Cerebellar cortex (tissue), 1 donor: ENCODE measurements at places on chromosomes 4 and X.

GRCh38 chrX:16653424-16653823, 3.5 kb downstream of the S100G start:
- DNase-seq: no peak

DNA sequence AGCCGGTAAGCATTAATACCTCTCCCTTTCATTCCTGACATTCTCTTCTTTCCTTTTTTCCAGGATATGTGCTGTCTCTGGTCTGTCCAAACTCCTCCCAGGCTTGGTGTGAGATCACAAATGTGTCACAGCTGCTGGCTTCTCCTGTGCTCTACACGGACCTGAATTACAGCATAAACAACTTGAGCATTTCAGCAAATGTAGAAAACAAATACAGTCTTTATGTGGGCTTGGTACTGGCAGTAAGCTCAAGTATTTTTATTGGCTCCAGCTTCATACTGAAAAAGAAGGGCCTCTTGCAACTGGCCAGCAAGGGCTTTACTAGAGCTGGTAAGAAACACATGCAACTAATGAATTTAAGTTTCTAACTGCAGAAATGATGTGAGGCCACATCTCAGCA, 8.4 kb downstream of the NIPAL1 start:
- DNase-seq: no peak

DNA sequence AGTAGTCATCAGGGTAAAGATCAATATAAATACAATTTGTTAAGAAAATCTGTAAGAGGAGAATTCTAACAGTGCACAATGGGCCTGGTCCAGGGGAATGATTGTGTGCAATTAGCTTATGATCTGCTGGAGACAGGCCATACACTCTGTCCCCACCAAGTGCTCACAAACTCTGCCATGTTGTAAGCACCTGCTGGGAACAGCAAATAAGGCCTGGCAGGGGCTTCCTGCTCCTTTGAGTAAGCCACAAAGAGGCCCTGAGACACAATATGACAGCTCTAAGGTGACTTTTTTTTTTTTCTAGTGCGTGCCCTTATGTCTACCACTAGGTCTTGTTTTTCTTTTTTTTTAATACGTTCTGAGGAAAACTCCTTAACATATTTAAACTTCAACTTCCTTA, 866.3 kb upstream of the PCDH7 start:
- no peak for DNase-seq

- DNase-seq: no peak
These were observed 12.7 kb upstream of the SMIM43 start for GRCh38 chr4:121777625-121778024.

DNA sequence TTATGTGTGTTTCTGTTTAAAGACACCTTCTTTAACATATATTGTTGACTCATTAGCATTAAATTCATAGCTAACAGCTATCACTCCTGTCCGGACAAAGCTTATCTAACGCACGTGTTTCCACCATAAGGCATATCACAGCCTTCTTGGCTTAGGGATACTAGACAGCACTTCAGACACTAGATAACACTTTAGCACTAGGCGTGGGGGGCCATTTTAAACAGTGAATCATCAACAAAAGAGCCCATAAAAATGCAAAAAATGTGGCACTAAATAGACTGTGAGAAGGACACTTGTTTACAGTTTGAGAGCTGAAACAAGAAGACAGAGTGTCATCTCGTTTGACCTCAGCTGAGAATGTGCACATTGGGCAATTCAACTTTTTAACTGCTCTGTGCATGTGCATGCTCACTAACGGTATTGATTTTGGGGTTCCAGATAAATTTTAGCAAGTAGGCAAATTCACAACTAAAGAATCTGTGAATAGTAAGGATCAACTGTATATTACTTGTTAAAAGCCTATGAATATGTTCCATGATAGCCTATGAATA, 58.9 kb upstream of the RAI2 start:
- DNase-seq: no peak

DNA sequence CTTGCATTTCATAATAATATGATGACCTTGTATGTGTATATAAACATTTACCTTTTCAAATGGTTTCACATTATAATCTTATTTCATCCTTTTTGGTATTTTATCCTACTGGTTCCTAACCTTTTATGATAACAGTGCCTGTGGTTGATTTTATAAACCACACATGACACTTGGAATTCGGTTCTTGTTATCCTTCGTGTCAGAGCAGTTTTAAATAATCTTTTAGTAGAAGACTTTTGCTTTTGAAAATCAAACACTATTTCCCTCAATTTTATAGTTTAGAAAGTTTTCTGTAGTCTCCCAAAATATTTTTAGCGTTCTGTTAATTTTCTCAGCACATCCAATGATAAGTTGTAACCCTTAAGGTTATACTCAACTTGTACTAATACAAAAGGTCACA, 676.8 kb downstream of the RAPGEF2 start:
- no peak for DNase-seq

GRCh38 chr4:113469023-113469390, 292.5 kb downstream of the CAMK2D start:
- no peak for DNase-seq

- DNase-seq: no peak
These were observed 123.2 kb upstream of the FAM9C start for GRCh38 chrX:13167481-13168231.

DNA sequence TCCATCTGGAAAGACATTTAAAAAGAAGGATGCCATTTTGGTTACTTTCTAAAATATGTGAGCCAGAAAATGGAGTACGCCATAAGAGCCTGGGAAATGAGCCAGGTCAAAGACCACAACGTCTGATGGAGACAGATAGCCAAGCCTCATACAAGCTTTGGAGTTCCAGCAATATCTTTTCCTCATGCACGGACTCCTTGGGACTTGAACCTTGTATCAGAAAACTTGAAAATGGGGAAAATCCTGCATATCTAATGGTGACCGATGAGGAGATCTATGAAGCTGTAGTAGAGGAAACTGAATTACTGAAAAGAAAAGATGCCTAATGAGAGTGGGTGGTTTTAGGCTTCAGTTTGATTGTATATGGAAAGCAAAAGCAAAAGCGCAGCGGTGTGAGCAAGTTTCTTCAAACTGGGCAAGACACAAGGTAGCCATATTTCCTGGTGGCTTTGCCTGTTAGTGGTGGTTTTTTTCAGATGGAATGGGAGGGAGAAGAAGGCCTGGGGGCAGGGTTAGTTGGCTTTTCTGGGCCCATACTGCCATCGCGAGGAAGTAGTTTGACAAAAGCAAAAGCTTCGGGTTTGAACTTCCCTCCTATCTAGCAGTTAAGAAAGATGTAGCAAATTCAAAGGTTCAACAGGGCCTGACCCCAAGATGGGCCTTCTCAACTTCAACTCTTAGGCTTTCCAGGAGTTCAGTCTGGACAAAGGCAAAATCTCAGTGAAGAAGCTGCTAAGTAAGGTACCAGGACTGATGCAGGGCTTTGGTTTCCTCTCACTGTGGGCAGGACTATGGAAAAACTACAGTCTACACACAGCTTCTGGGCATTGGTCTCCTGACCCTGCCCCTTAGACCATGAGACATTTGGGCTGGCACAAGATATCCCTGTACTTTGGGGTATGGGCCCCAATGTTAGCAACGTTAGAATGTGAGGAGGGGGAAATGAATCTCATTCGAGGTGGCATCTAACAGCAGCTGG, 210.0 kb upstream of the STK26 start:
- DNase-seq: peak; percentile 3

- DNase-seq: no peak
These were observed 211.0 kb downstream of the KCTD8 start for GRCh38 chr4:44237643-44238042.

GRCh38 chr4:54586320-54586955, 71.3 kb upstream of the KIT start:
- DNase-seq: no peak

DNA sequence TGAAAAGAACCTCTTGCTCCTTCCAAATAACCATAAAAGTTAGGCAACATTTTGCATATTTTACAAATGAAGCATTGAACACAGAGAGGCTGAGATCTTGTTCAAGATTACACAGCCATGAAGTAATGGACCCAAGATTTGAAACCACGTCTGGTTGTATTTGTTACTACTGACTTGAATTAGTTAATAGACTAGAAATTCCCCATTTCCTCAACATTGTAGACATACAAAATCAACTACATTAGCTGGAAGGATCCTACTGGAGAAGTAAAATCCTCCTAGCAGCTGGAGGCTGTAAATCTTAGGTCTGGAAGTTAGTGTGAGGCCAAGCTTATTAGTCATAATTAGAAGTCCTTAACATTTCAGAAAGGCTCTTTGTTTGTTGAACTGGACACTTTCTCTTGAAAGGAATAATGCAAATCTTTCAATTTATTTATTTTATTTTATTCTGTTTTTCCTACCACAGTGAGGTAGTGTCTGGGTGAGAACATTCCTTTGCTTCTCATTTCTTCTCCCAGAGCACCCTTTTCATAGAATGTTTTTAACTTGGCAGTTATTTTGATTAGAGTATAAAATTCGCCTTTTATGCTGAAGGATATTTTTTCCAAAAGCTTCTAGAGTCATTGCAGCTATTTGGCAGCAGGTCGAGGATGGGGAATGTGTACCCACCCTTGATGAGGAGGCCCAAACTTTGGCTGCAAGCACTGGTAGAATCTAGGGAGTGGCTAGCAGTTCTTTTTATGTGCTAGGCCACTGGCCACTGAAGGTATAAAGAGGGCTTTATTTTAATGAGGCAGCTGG, 62.0 kb upstream of the CLNK start:
- peak; percentile 8 for DNase-seq

GRCh38 chr4:41514766-41515481, 23.0 kb upstream of the LIMCH1 start:
- DNase-seq: no peak

- no peak for DNase-seq
These were observed 198.9 kb upstream of the ARSJ start for GRCh38 chr4:114178392-114178791.

DNA sequence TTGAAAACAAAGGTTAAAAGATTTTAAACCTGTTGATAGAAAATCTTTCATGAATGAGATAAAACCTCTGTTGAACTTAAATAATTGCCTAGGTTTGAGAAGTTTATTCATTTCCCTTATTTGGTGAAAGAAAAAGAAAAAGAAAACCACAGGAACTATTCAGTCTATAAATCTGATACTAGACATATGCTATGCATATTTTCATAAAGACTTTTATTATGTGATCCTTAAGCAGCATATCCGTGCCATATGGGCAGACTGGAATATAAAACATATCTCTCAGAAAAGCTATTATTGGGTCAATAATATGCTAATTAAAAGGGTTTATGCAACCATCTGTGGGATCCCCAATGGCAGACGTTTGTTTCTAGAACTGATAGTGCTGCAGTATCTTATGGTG, 178.7 kb downstream of the RASL11B start:
- DNase-seq: no peak

- DNase-seq: peak; percentile 87
These were observed 3.1 kb upstream of the GRPEL1 start for GRCh38 chr4:7070729-7071511.

DNA sequence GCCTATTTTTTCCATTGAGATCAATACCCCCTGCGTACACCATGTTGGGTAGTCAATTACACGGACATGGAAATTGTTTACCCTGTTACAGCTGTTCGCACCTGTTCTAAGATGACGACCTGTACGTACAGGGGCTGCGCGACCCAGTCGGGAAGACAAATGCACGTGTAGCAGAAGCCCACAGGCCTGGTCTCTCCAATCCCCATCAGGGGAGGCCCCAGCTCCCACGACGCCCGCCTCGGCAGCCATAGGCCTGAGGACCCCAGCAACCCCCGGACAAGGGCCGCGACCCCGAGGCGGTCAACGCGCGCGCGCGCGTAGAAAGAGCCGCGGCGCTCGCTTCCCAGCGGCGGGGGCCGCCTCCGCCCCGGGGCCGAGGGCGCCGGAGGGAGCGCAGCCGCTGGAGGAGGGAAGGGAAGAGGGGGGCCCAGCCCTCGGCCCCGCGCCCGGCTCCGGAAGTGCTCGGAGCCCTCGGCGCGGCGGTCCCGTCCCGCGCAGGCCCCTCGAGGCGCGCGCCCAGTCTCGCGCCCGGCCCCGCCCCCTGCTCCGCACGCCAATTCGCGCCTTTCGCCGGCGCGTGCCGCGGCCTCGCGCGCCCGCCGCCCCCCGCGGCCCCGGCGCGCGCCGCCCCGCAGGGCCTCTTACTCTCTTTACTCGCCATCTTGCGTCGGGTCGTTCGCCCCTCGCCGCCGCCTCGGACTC, 618 bp downstream of the RBBP7 start:
- DNase-seq: no peak

- DNase-seq: peak; percentile 32
These were observed 4.8 kb downstream of the ATP2B3 start for GRCh38 chrX:153522259-153522658.

- DNase-seq: no peak
These were observed 53.2 kb downstream of the ADGRA3 start for GRCh38 chr4:22462688-22463087.

- no peak for DNase-seq
These were observed 91.9 kb downstream of the ANOS1 start for GRCh38 chrX:8639949-8640475.

DNA sequence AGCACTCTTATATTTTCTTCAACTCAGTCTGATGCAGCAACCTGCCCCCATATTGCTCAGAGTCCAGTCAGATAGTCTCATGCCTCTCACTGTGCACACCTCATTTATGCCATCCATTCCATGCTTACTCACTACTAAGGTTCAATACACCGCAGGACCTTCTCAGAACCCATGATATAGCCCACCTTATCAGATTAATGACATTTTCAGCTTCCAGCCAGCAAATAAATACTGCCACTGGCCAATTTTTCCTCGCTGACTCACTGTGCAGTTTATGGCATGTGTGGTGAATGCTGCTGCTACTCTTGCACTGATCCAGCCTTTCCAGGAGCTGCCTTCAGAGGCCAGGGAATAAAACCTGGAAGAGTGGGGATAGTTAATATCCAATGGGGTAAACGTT, 380.6 kb upstream of the SPOCK3 start:
- no peak for DNase-seq

GRCh38 chr4:624705-625590, at the start of gene PDE6B:
TSS of gene PDE6B (plus strand) at chr4:625573. CDS start at chr4:625627, 54 bp downstream.
- no peak for DNase-seq

- DNase-seq: no peak
These were observed 387.3 kb upstream of the TECRL start for GRCh38 chr4:64796581-64796980.

DNA sequence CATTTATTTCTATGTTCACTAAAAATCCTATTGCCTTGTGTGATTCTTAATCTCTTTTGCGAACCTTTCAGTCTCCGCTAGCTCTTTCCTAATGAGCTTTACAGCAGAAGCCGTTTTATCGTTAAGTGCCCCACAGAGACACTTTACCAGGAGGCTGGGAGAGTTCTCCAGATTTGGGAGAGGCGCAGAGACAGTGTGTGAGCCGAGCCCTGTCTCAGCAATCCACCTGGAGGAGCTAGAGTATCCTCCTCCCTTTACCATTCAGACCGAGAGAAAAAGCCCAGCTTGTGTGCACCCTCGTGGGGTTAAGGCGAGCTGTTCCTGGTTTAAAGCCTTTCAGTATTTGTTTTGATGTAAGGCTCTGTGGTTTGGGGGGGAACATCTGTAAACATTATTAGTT, 54.9 kb upstream of the MTM1 start:
- DNase-seq: no peak

- DNase-seq: no peak
These were observed 122.1 kb downstream of the ANKRD50 start for GRCh38 chr4:124590480-124590879.

- no peak for DNase-seq
These were observed 98.3 kb upstream of the CXXC4 start for GRCh38 chr4:104593019-104593418.
